ENCODE measurements at places on chromosomes 7 and 10. TPM values are rescaled to one million over a fixed set of nuclear protein-coding genes. Genes with fewer than 3 reads are reported as not detected.

RBM33 gene
- 6.7 TPM for polyA plus RNA-seq

TMEM130 gene
- polyA plus RNA-seq: 37.0 TPM

MYPN gene
- polyA plus RNA-seq: 0.73 TPM

EBLN1 gene
- not detected for polyA plus RNA-seq

GRIFIN gene
- not detected for polyA plus RNA-seq

ITIH5 gene
- polyA plus RNA-seq: not detected

BHLHA15 gene
- not detected for polyA plus RNA-seq

LRCH4 gene
- polyA plus RNA-seq: 0.34 TPM

TMED4 gene
- 119 TPM for polyA plus RNA-seq

TUBAL3 gene
- polyA plus RNA-seq: not detected

SEMA3E gene
- 19.8 TPM for polyA plus RNA-seq

LBX1 gene
- polyA plus RNA-seq: not detected

SPDYE16 gene
- polyA plus RNA-seq: 0.51 TPM

P4HA1 gene
- 13.7 TPM for polyA plus RNA-seq

GPC2 gene
- not detected for polyA plus RNA-seq

SFXN4 gene
- 34.2 TPM for polyA plus RNA-seq

GPNMB gene
- polyA plus RNA-seq: 8.7 TPM

VAX1 gene
- not detected for polyA plus RNA-seq

SFTPA1 gene
- polyA plus RNA-seq: not detected

GRM3 gene
- polyA plus RNA-seq: 25.7 TPM

AZGP1 gene
- polyA plus RNA-seq: not detected

C10orf62 gene
- polyA plus RNA-seq: not detected

LIPJ gene
- not detected for polyA plus RNA-seq

HOXA10 gene
- not detected for polyA plus RNA-seq

COL1A2 gene
- 0.43 TPM for polyA plus RNA-seq

ANKRD61 gene
- polyA plus RNA-seq: not detected

RARRES2 gene
- 1.3 TPM for polyA plus RNA-seq

CYREN gene
- polyA plus RNA-seq: 1.9 TPM

POM121 gene
- polyA plus RNA-seq: 2.2 TPM

INPP5A gene
- 427 TPM for polyA plus RNA-seq
